ENCODE measurements at places on chromosomes 1 and 21.

- no peak for DNase-seq
Observed at GRCh38 chr1:195733408-195733807, 874.8 kb downstream of the KCNT2 start.

- DNase-seq: no peak
Observed at GRCh38 chr1:21072721-21073120, 104.0 kb downstream of the EIF4G3 start.

DNA sequence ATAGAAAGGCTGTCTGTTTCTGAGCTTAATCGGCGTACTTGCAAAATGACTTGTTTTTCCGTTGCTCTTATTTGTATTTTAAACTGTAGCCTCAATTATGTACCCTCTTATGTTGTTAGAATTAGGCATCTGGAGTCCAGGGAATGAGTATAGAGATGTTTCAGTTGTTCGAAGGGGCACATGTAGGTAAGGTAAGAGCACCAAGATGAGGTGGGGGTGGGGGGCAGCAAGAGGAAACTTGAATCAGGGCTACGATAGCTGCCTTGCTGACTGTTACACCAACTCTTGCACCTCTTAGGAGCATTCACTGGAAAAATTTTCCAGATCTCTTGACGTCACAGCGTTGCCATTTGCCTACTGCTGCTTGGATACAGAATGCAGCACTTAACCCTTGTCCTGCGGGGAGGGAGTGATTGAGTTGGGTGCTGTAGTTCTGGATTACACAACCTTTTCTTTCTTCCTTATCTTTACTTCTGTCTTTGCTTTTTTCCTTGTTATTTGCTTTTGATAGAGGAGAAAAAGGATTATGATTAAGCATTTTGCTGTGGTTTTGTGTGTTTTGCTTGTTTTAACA lies 3.2 kb downstream of the ATP1B1 start:
- no peak for DNase-seq

DNA sequence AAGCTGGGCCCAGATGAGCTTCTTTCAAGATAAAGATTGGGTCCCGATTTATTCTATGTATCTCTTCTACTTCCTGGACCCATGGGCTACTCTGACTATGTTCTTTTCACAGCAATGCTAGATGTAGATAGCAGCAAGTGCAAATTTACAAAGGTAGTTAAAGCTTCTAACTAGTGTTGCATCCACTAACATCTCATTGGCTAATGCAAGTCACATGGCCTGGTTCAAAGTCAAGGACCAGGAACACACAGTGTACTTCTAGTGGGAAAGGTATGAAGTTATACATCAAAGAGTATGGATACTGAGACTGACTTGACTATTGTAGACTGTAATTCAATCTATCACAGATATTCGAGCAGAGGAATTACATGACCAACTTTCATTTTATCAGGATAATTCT lies 588.8 kb downstream of the PLA2G4A start:
- DNase-seq: no peak

GRCh38 chr1:204983136-204983535 lies 59.9 kb upstream of the CNTN2 start:
- DNase-seq: no peak

DNA sequence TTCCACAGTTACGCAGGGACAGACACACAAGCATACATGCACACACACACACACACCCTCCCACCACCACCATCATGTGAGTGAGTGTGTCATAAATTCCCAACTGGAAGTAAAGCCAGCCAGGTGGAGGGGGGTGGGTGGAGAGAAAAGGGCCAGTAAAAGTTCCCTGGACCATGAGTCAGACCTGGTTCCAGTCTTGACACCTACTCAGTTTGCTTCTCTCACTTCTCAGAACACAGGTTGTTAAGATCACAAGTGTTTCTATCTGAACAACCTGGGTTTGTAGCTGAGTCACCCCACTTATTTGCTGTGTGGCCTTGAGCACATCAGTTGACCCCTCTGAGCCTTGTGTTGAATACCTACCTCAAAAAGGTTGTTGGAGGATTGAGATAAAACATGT lies 9.6 kb downstream of the EPHA10 start:
- no peak for DNase-seq

- no peak for DNase-seq
Observed at GRCh38 chr1:212650228-212650627, 41.7 kb downstream of the ATF3 start.

DNA sequence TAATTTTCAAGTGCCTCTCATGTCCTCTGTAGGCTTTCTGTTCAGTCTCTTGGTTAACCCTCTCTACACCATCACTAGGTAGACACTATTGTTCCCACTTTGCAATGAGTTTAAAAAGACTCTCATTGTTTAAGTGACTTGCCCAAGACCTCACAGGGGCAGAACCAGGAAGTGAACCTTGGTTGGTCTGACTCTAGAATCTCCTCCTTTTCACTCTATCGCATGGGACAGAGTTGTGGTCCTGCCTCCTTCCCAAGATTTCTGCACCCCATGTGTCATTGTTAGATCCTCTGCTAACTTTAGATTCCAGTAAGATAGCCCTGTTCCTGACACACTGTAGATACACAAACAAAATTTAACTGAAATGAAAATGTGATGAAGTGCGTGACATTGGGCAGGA lies 481.7 kb upstream of the USP24 start:
- DNase-seq: no peak

DNA sequence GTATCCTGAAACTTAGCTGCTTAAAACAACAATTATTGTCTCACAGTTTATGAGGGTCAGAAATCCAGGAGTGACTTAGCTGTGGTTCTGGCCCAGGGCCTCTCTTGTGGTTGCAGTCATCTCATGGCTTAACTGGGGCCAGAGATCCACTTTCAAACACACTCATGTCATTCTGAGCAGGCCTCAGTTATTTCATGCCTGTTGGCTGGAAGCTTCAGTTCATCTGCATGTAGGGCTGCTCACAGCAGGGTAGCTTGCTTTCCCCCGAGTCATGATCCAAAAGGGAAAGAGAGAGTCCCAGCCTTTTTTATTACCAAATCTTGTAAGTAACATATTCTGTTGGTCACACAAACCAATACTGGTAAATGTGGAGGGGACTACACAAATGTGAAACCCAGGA lies 96.6 kb upstream of the B3GALT2 start:
- DNase-seq: no peak

DNA sequence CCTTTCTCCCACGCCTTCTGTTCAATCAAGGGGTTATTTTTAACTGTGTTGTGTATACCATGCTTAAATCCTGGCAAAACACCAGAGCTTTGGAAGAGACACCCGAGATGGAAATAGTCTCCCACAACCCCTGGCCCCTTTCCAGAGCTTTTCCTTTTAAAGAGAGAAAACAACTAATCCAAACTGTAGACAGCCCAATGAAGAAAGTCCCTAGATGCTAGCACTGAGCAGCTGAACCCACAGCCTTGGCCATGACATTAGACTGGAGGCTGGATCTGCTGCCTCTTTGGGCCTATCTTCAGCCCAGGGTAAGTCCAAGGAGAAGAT lies 64.9 kb upstream of the ARTN start:
- no peak for DNase-seq

- no peak for DNase-seq
Observed at GRCh38 chr1:107263291-107263915, 122.6 kb downstream of the NTNG1 start.

GRCh38 chr1:200850554-200850953 lies 22.2 kb upstream of the GPR25 start:
- no peak for DNase-seq

DNA sequence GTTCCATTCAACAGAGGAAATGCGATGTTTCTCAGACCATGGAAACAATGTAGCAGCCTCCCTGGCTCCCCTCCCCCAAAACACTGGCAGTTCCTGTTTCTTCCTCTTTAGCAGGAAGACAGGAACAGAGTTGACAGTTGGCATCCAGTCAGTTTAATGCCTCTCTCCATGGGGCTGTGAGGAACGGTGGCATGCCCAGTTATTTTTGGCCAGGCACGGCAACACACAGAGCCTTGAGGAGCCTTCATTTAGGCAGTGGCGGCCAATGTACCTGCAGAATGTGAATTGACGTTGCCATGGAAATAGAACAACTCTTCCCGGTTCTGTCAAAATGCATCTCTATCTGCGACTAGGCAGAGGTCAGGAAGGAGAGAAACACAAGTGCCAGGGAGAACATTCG lies 330.6 kb downstream of the DSCAM start:
- DNase-seq: no peak

- DNase-seq: no peak
Observed at GRCh38 chr1:196381544-196381943, 226.7 kb downstream of the KCNT2 start.

DNA sequence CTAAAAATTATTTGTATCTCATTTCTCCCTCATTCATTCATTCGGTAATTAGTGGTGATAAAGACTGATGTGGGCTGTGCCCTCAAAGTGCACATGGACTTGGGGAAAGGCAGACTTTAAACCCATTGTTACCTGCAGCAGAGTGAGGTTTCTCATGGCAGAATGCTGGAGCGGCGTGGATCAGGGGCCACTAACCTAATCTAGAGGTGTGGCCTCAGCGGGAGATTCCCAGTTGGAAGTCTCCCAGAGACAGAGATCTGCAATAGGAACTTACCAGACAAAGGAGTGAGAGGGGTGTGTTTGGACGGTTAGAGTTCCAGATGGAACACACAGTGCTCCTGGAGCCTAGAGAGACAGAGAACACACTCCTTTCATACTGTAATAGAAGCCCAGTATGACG lies 73.5 kb downstream of the VPS26C start:
- DNase-seq: no peak

DNA sequence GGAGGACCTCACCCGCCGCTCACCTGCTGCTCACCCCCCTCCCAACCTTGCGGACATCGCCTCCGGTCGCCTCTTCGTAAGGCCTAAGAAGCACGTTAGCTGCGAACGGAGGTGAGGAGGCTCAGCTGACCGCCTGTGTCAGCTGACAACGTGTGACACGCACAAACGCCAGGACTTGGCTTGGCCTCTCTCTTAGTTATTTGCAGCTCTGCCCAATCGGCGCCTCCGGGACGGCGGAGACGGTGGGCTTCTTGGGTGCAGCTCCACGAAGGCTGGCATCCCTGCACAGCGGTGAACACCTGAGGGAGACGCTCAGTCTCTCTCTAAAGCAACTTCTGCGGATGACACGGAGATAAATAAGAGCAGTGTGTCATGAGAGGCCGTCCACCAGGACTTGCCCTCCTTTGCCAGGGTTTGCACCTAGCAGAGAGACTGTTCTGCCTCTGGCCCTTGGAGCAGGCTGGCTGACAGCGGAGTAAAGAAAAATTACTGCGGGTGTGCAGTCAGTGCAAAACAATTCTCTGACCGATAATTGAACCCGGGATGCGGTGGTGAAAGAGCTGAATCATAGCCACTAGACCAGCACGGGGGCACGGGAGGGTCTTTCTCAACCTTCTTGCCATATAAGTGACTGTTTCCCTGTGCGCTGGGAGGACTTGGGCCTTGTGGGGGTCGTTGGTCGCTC lies 318.9 kb downstream of the FAM72C start:
- DNase-seq: no peak

DNA sequence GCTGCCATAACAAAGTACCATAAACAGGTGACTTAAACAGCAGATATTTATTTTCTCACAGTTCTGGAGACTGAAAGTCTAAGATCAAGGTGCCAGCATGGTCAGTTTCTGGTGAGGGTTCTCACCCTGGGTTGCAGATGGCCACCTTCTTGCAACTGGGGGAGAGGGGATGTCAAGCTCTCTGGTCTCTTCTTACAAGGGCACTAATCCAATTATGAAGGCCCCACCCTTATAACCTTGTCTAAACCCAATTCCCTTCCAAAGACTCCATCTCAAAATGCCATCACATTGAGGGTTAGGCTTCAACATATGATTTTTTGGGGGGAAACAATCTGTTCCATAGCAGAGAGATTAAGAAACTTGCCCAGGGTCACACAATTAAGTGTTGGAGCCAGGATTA lies 24.8 kb upstream of the ANGPTL3 start:
- DNase-seq: no peak

DNA sequence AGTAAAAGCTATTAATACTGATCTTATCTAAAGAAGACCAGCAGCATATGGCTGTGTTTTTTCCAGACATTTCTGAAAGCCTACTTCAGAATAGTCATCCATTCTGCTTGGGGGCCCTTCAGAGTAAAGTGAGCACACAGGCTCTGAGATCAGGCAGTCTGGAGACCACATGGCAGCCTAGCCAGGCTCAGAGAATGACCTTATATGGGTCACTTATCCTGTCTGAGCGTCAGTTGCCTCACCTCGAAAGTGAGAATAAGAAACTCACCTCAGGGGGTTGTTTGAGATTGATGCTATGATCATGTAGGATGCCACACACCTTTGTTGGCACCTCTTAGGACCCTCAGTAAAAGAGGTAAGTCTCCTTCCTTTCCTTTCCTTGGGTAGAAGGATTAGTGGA lies 270.4 kb downstream of the GRIK1 start:
- no peak for DNase-seq

- no peak for DNase-seq
Observed at GRCh38 chr1:39157304-39157703, 47.2 kb upstream of the MACF1 start.

GRCh38 chr1:59020151-59020997 lies 236.5 kb upstream of the JUN start:
- DNase-seq: peak; percentile 16

Data from activated CD8-positive, alpha-beta memory T cell treated with anti-CD3 and anti-CD28 coated beads for 1 hour (primary cell).